ENCODE measurements at places on chromosomes 7 and 10. TPM values are rescaled to one million over a fixed set of nuclear protein-coding genes. Genes with fewer than 3 reads are reported as not detected.

- H3K27me3 ChIP-seq: no peaks in the 10 kb centered on the region
- no peak overlapping the region for H3K4me3 ChIP-seq
- H3K36me3 ChIP-seq: no peaks in the 10 kb centered on the region
- no peaks in the 10 kb centered on the region for H3K4me1 ChIP-seq
- H3K27ac ChIP-seq: no peak overlapping the region
These were observed 206.4 kb downstream of the TAX1BP1 start for GRCh38 chr7:27946351-27946750.

DNA sequence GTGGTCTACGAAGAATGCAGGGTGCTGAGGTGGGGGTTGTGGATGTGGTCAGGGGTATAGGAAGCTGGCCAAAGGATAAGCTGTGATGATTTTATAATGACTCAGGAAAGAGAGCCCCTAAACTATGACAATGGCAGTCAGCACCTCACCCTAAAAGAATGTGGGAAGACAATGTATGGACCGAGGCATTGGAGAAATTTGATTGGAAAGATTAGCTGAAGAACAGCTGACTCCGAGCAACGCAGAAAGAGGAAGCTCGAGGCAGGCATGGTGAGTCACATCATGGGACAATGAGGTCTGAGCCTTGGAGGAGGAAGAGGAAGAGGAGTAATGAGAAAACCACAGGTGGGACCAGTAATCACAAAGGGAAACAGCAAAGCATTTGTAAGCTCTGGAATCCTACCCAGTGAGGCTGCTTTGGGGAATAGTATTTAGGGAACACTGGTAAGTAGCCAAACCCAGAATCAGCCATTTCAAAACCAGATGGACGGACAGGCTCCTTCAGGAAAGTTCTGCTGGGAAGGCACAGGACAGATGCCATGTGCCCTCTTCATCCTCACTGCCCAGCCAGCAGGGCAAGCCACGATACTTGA, 295.4 kb downstream of the PRPF18 start:
- no peak overlapping the region for H3K4me3 ChIP-seq
- peak overlapping the region; percentile 14 for H3K27ac ChIP-seq
- no peak for DNase-seq
- H3K36me3 ChIP-seq: no peaks in the 10 kb centered on the region
- no peaks in the 10 kb centered on the region for H3K27me3 ChIP-seq

- DNase-seq: no peak
- H3K27ac ChIP-seq: no peak overlapping the region
- H3K4me3 ChIP-seq: no peak overlapping the region
These were observed 51.7 kb downstream of the COL17A1 start for GRCh38 chr10:104033966-104034365.

DNA sequence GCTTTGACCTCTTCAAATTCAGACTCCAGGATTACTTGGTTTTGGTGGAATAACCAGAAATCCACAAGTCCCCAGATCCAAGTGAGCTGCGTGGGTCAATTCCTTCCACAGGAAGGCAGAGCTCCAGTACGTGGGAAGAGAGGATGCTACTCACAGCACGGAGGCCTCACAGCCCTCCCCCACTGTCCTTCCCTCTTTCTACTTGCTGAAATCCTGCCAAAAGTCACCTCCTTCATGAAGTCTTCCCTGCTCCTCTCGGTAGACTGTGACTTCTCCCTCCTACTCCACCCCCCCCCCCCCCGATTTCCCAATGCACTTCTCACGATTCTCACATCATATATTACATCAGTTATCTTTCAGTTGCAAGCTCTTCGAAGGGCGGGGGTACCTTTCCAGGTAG, 12.3 kb downstream of the CAMK2G start:
- peak overlapping the region; percentile 93 for H3K27ac ChIP-seq
- no peak overlapping the region for H3K4me3 ChIP-seq
- H3K27me3 ChIP-seq: no peaks in the 10 kb centered on the region
- DNase-seq: no peak

DNA sequence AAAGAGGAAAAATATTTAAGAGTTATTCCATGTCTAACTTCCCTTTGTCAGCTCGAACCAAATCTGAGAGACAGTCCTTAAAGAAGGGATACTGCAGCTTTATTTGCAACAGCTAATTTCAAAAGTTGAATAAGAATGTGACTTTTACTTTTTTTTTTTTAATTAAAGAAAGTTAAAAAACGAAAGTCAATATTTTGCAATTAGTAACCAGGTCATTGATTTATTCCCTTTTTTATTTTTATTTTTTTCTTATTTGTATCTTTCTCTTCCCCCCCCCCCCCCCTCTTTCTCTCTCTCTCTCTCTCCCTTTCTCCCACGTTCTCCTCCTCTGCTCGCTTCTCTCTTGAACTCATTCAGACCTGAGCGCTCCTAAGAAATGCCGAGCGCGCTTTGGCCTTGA, 209.5 kb downstream of the TCF7L2 start:
- peaks cover 38% of the 10 kb centered on the region for H3K4me1 ChIP-seq
- no peaks in the 10 kb centered on the region for H3K27me3 ChIP-seq
- H3K36me3 ChIP-seq: peaks cover 54% of the 10 kb centered on the region
- DNase-seq: no peak
- no peak overlapping the region for H3K4me3 ChIP-seq

The GATA3 gene
- total RNA-seq: 3.9 TPM

GRCh38 chr10:31836569-31837406, 91.8 kb downstream of the ARHGAP12 start:
- H3K27ac ChIP-seq: no peak overlapping the region
- H3K4me3 ChIP-seq: no peak overlapping the region
- H3K4me1 ChIP-seq: no peaks in the 10 kb centered on the region
- no peaks in the 10 kb centered on the region for H3K27me3 ChIP-seq
- peaks cover 55% of the 10 kb centered on the region for H3K36me3 ChIP-seq

DNA sequence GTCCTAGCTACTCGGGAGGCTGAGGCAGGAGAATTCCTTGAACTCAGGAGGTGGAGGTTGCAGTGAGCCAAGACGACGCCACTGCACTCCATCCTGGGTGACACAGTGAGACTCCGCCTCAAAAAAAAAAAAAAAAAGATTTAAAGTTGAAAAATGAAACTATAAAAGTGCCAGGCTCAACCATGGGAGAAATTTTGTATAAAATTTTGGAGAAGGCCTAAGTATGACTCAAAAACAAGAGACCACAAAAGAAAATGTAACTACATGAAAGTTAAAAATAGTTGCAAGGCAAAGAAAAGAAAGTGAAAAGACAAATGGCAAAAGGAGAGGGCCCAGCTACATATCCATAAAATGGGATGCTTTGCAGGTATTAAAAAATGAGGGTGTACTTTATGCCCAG, 104.1 kb downstream of the ARHGAP22 start:
- H3K4me1 ChIP-seq: no peaks in the 10 kb centered on the region
- DNase-seq: no peak
- no peaks in the 10 kb centered on the region for H3K36me3 ChIP-seq
- no peak overlapping the region for H3K27ac ChIP-seq
- peaks cover 6% of the 10 kb centered on the region for H3K27me3 ChIP-seq

- H3K27ac ChIP-seq: peak within 1 kb of the TSS; percentile 59
- DNase-seq: no peak
- H3K4me3 ChIP-seq: peak within 1 kb of the TSS; percentile 41
- peaks cover 6% of the 10 kb centered on the region for H3K4me1 ChIP-seq
- peaks cover 67% of the 10 kb centered on the region for H3K27me3 ChIP-seq
These were observed at the start of gene NPTX2 for GRCh38 chr7:98617051-98617959. NPTX2 (plus strand) TSS chr7:98617285; CDS start chr7:98617462, 177 bp downstream.

GRCh38 chr10:95406651-95407280, 116.0 kb upstream of the PDLIM1 start:
- no peaks in the 10 kb centered on the region for H3K36me3 ChIP-seq
- no peak overlapping the region for H3K4me3 ChIP-seq
- peaks cover 8% of the 10 kb centered on the region for H3K27me3 ChIP-seq
- peaks cover 11% of the 10 kb centered on the region for H3K4me1 ChIP-seq

DNA sequence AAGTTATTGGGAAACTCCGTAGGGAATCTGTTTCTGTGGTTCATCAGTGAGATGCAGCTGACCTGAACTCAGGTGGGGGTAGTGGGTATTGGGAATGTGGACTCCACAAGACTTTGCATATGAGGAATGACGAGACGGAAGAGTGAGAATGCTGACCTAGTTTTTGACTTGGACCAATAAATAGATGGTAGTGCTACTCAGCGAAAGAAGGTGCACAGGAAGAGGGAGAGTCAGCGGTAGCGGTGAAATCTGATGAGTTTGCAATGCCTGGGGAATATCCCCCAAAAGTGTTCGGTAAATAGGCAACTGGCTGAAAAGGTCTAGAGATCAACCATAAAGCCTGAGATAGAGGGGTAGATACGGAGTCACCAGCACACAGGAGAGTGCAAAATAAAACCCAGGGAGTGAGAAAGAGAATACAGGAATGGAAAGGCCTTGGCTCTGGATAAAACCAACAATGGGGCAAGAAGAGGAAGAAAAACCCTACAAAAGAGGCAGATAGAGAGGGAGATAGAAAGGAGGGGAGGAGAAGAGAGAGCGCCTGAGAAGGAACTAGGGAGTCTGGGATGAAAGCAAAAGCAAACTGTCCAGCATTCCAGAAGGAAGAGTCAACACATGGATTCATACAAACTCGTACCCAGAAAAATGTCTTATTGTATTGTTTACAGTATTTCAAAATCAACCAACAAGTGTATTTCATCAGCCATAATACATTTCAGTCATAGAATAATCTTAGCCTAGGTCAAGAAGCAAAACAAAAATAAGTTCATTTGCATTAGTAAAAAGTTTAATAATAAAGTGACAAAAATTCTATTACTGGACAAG, 5.4 kb downstream of the ARHGAP21 start:
- peaks cover 29% of the 10 kb centered on the region for H3K4me1 ChIP-seq
- no peak overlapping the region for H3K27ac ChIP-seq
- no peaks in the 10 kb centered on the region for H3K36me3 ChIP-seq

DNA sequence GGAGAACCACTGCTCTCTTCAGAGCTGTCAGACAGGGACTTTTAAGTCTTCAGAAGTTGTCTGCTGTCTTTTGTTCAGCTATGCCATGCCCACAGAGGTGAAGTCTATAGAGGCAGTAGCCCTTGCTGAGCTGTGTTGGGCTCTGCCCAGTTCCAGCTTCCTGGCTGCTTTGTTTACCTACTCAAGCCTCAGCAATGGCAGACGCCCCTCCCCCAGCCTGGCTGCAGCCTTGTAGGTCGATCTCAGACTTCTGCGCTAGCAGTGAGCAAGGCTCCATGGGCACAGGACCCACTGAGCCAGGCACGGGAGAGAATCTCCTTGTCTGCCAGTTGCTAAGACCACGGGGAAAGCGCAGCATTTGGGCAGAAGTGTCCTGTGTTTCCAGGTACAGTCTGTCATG, 12.1 kb upstream of the CPA2 start:
- H3K36me3 ChIP-seq: no peaks in the 10 kb centered on the region
- DNase-seq: no peak
- H3K4me3 ChIP-seq: no peak overlapping the region
- H3K27me3 ChIP-seq: no peaks in the 10 kb centered on the region
- no peaks in the 10 kb centered on the region for H3K4me1 ChIP-seq
- H3K27ac ChIP-seq: no peak overlapping the region

The GPR22 gene
- total RNA-seq: not detected

- peak; percentile 65 for DNase-seq
- H3K4me3 ChIP-seq: no peak overlapping the region
- H3K36me3 ChIP-seq: no peaks in the 10 kb centered on the region
- no peak overlapping the region for H3K27ac ChIP-seq
- H3K4me1 ChIP-seq: peaks cover 6% of the 10 kb centered on the region
These were observed 138.5 kb upstream of the RET start for GRCh38 chr10:42938351-42938750.

The TBXAS1 gene
- 187 TPM for total RNA-seq

GRCh38 chr10:103431902-103432301, 20.3 kb downstream of the CALHM2 start:
- H3K27ac ChIP-seq: no peak overlapping the region
- no peaks in the 10 kb centered on the region for H3K27me3 ChIP-seq
- no peak for DNase-seq
- peaks cover 64% of the 10 kb centered on the region for H3K36me3 ChIP-seq
- peaks cover 17% of the 10 kb centered on the region for H3K4me1 ChIP-seq

The GLI3 gene
- total RNA-seq: 1.4 TPM

DNA sequence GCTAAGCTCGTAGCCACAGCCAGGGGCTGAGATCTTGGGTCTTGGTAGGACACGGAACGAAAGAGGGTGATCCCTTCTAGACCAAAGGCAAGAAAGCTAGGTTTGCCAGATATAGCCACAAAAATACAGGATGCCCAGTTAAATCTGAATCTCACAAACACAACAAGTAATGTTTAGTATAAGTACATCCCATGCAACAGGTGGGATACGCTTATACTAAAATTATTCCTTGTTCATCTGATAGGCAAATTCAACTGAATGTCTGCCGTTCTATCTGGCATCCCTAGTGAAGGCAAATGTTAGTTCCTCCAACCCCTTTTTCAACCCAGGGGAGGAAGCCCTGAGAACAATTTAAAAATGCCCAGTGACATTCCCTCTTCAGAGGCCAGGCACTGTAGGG, 131.1 kb upstream of the MGMT start:
- no peaks in the 10 kb centered on the region for H3K36me3 ChIP-seq
- DNase-seq: no peak
- no peak overlapping the region for H3K4me3 ChIP-seq
- H3K27ac ChIP-seq: no peak overlapping the region

GRCh38 chr7:7731732-7732131, 13.3 kb upstream of the RPA3 start:
- no peak overlapping the region for H3K4me3 ChIP-seq
- H3K36me3 ChIP-seq: no peaks in the 10 kb centered on the region
- no peak overlapping the region for H3K27ac ChIP-seq
- no peak for DNase-seq
- peaks cover 8% of the 10 kb centered on the region for H3K4me1 ChIP-seq

The GPER1 gene
- total RNA-seq: 7.9 TPM

The C10orf143 gene
- 3.7 TPM for total RNA-seq

The PTF1A gene
- total RNA-seq: not detected

DNA sequence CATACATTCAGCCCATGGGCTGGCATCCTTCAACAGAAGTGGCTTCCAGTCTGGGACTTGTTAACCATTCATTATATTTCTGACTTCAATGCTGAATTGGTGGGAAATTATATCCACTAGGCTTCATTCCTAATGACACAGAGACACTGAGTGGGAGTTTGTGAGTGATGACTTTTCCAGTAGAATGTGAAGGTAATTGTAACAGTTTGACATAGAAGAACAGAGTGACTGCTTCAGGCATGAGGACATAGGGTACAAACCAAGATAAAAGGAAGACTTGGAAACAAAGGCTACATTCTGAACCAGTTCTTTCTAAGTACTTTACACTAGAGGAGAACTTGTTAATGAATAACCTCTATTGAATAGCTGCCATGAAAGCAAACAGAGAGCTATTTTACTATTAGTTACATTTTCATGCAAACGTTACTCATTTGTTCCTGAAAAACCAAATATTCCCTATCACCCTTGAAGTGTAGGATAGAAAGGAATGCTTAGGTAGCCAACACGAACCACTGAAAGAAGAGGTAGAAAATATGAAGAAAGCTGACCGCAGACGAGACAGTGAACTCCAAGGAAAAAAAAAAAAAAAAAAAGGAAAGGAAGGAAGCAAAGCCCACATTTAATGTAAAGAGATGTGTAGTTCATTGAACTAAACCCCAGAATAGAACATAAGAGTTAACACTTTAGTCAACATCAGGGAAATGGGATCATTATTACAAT, 237.0 kb upstream of the SEMA3C start:
- DNase-seq: no peak
- H3K36me3 ChIP-seq: no peaks in the 10 kb centered on the region
- no peak overlapping the region for H3K4me3 ChIP-seq
- no peaks in the 10 kb centered on the region for H3K4me1 ChIP-seq

- no peaks in the 10 kb centered on the region for H3K27me3 ChIP-seq
- no peaks in the 10 kb centered on the region for H3K36me3 ChIP-seq
- H3K27ac ChIP-seq: no peak overlapping the region
- H3K4me1 ChIP-seq: no peaks in the 10 kb centered on the region
- H3K4me3 ChIP-seq: no peak overlapping the region
These were observed 221.0 kb upstream of the MTPN start for GRCh38 chr7:136198168-136198567.

GRCh38 chr10:31090894-31091607, 59.4 kb upstream of the ZNF438 start:
- no peaks in the 10 kb centered on the region for H3K4me1 ChIP-seq
- no peak overlapping the region for H3K27ac ChIP-seq
- no peak overlapping the region for H3K4me3 ChIP-seq
- no peaks in the 10 kb centered on the region for H3K36me3 ChIP-seq
- H3K27me3 ChIP-seq: no peaks in the 10 kb centered on the region
- DNase-seq: no peak
